ENCODE measurements at places on chromosomes 11 and 22. TPM values are rescaled to one million over a fixed set of nuclear protein-coding genes. Genes with fewer than 3 reads are reported as not detected.

- no peak for DNase-seq
These were observed 35.7 kb upstream of the SUSD2 start for GRCh38 chr22:24145446-24146193.

GRCh38 chr11:126310200-126310991, 6.5 kb downstream of the DCPS start:
- DNase-seq, result peak; percentile 65

GRCh38 chr11:126694065-126694625, 306.4 kb downstream of the KIRREL3 start:
- no peak for DNase-seq

DNA sequence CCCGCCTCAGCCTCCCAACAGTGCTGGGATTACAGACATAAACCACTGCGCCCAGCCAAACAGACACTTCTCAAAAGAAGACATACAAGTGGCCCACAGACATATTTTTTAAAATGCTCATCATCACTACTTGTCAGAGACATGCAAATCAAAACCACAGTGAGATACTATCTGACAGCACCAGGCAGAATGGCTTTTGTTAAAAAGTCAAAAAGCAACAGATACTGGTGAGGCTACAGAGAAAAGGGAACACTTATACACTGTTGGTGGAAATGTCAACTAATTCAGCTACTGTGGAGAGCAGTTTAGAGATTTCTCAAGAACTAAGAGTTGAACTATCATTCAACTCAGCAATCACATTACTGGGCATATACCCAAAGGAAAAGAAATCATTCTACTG, 67.0 kb downstream of the ARHGAP20 start:
- no peak for DNase-seq

DNA sequence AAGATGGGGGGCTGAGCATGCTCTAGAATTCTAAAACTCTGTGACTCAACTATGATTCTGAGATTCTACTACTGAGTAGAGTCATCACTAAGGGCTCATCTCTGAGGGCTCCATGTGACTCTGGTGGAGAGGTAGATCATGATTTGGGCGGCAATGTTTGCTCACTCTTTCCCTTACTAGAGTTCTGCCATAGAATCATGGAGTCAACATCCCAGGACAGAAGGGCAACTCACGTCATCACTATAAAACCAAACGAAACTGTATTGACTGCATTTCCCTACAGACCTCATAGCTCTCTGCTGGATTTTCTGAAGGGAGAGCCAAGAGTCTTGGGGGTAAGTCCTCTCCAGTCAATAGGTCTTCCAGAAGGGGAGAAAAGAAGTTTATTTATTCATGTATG, at the start of gene MS4A14:
MS4A14 (plus strand) TSS at position 78 of the 400 bp plus-strand sequence; CDS start at position 198, 120 bp downstream.
- no peak for DNase-seq

- no peak for DNase-seq
These were observed 14.7 kb downstream of the IGLL1 start for GRCh38 chr22:23565305-23565914.

GRCh38 chr22:48227341-48228018, 1465.0 kb downstream of the TBC1D22A start:
- DNase-seq, result no peak

GRCh38 chr11:126194121-126194543, 17.3 kb downstream of the RPUSD4 start:
- no peak for DNase-seq

DNA sequence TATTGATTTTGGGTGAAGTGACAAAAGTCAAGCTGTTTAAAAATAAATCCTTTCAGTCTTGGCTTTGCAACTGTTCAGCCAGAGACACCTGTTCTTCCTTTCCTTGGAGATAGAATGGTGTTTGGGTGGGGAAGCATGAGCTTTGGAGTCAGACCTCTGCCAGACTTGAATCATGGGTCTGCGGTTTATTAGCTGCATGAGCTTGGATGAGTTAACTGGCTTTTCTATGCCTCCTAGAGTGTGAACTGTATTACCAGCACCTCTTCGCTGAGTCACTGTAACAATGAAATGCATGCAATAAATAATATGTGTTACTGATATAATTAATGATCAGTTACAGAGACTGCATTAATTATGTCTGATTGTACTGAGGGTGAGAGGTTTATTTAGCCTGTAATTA, 13.5 kb upstream of the MYEOV start:
- DNase-seq, result no peak

GRCh38 chr22:50573491-50574382, 4.5 kb downstream of the CPT1B start:
- no peak for DNase-seq

DNA sequence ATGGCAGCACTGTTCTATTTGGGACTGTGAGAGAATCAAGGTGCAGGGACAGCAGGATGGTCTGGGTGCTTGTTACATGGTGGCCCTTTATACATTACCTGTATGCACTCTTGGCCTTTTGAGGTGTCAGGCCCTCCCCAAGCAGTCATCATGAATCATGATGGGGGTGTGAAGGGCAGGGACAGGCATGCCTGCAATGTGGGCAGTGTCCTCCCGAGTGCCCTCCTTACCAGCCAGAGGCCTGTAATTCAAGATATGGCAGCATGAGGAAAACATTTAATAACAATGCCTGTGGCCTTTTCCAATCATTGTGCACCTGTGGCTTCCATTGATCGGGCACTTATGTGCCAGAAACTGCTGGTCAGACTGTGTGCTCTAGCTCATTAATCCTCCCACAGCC, 25.5 kb upstream of the CYP2D6 start:
- no peak for DNase-seq

GRCh38 chr11:18310800-18311340, 11.1 kb downstream of the HPS5 start:
- no peak for DNase-seq

DNA sequence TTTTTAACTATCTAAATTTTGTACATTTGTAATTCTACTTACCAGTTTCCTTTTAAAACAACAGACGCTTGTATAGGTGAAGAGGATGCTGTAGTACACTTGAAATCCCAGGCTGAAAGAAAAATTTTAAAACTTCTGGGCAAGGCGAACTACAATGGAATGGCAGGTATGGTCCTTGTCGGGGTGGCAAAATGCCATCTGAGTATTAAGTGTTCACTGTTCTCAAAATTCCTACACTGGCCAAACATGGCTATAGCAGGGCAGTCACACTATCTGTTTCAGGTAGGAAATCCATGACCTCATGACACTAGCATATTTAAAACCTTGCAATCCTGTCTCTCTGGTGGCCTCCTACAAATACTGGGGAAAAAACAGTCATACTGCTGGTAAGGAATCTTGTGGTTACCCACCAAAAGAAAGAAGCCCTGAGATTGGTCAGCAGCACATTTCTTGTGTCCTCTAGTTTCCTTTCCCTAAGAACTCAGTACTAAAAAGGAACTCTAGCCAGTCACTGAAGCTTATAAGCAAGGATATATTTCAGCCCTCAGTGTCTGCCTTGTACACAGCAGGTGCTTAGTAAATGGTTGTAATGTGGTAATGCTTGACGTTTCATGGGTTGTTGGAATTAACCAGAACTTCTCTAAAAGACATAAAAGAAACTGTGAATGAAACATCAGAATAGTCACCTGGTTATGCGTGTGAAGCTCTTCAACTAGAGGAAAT, 5.2 kb upstream of the ZC3H12C start:
- DNase-seq, result no peak

GRCh38 chr11:47179655-47179991, 2.9 kb upstream of the ARFGAP2 start:
- DNase-seq, result no peak

GRCh38 chr22:31923747-31924146, 20.6 kb upstream of the YWHAH start:
- DNase-seq, result no peak

DNA sequence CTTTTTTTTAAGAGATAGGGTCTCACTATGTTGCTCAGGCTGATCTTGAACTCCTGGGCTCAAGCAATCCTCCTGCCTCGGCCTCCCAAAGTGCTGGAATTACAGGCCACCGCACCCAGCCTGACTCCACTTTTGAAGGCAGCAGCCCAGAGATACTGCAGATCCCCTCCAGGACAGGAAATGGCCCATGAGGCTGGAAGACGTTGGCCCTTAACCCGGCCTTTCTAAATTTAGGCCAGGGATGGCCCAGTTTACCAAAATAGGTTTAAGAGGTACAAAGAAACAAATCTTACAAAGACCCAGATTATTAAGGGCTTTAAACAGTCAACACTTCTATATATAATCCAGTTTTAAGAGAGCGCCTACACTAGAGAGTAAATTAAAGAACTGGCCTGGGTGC, 32.2 kb downstream of the CPT1A start:
- no peak for DNase-seq

DNA sequence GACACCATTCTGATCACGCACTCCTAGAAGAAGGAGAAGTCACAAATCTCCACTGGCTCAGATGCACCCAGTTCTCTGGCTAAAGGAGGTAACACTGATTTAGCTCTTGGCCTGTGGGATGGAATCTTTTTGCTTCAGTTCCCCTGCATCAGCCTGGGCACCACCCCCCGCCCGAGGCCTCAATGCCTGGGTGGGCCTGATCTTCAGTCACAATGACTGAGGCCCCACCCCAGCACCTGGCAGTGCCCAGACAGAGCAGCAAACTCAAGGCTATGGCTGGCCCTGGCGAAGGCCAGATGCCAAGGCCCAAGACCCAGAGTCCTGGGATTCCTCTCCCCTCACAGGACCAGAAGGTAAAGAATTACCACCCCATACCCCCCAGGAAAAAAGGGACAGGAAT, 5.0 kb downstream of the CYB561A3 start:
- DNase-seq, result no peak

DNA sequence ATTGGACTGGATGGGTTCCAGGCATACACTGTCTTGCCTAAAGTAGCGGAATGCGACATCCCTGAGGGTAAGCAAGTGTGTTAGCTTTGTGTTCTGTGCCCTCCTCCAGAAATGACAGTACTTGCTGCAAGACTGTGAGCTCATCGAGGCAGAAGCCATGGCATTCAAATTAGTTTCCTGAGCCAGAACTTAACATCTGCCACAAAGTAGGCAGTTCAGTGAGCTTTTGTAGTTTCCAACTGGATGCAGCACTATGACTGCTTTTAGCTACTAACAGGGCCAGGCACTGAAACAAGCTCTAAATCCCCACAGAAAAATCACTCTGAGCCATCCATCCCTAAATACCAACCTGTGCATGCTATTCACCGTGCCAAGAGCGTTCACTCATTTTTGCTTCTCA, 1.2 kb upstream of the FAR1 start:
- DNase-seq, result no peak

GRCh38 chr11:34565417-34566207, 52.0 kb upstream of the ELF5 start:
- DNase-seq, result no peak

- no peak for DNase-seq
These were observed 2.2 kb downstream of the BCR start for GRCh38 chr22:23182309-23183060.

- DNase-seq, result no peak
These were observed 17.5 kb downstream of the UQCR10 start for GRCh38 chr22:29784451-29785361.

DNA sequence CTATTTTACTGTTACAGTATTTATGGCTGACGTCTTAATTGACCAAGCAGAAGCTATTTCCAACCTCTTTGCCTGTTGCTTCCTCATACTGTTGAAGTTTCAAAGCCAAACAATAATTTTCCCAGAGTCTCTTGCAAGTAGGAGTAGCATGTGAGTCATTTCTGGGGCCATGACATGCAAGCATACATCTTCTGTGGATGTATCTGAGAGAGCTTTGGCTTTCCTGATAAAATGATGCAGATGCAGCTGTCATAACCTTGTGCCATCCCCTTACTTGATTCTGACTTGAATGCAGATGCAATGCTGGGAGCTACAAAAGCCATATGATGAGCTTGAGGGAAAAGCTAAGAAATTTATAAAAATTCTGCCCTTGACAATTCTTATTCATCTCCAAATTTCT, 243.1 kb upstream of the TENM4 start:
- DNase-seq, result no peak

DNA sequence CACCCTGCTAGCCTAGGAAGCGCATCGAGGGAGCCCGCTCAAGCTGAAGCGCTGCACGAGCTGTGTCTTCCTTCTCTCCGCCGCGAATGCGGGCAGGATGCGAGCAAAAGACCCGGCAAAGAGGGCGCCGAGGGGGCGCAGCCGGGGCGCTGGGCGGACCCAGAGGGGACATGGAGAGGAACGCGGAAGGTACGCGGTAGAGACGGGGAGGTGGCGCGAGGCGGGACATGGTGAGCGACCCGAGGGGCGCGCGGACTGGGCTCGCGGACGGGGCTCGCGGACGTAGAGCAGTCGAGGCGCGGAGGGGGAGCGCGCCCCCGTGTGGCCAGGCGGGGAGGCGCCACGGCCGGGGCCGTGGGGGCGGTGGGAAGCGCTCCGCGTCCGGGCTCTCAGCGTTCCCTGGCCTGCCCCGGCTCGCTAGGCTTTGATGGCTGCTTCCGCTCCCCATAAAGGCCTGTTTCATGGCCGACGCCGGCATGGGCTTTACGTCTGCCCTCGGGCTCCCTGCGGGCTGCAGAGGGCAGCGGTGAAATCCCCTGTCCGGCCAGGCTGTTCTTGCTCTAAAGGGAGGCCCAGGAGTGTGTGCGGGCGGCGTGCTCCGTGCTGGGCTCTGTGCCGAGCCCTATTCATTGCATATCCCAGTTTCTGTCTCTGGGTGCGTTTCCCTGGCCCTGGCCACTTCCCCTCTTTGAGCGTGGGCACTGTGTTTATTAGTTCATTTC, 31.2 kb upstream of the TRIM29 start:
- DNase-seq, result peak; percentile 27

DNA sequence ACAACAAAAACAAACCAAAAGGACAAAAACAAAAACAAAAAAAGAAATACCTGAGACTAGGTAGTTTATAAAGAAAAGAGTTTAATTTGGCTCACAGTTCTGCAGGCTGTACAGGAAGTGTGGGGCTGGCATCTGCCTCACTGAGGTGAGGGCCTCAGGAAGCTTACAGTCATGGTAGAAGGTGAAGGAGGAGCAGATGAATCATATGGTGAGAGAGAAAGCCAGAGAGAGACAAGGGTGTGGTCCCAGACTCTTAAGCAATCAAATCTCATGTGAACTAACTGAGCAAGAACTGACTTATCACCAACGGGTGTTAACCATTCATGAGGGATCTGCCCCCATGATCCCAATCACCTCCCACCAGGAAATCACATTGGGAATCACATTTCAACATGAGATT, 58.8 kb upstream of the ZBED5 start:
- DNase-seq, result no peak

The CTSF gene
- 110 TPM for total RNA-seq

The PHF21B gene
- not detected for total RNA-seq

The PGAP2 gene
- total RNA-seq, result 12.3 TPM

The CD6 gene
- 6.5 TPM for total RNA-seq

The BRSK2 gene
- not detected for total RNA-seq

The THY1 gene
- total RNA-seq, result 48.4 TPM

The OR4A16 gene
- total RNA-seq, result not detected

The TENM4 gene
- 18.9 TPM for total RNA-seq

The GALNT18 gene
- total RNA-seq, result 47.4 TPM

The NCAM1 gene
- total RNA-seq, result 10.9 TPM

The CCND1 gene
- 44.1 TPM for total RNA-seq

The NECTIN1 gene
- 2.7 TPM for total RNA-seq

The LIPT2 gene
- 3.1 TPM for total RNA-seq

The OR1S2 gene
- total RNA-seq, result not detected

The BMAL1 gene
- 54.1 TPM for total RNA-seq

The CRYBA4 gene
- total RNA-seq, result not detected

The KCNJ5 gene
- total RNA-seq, result 1.5 TPM

The CPSF7 gene
- total RNA-seq, result 37.2 TPM
